Panc1 (cell line): ENCODE measurements at places on chromosomes 7 and 10.

GRCh38 chr7:52009181-52009580 lies 692.6 kb upstream of the COBL start:
- no peak for DNase-seq

DNA sequence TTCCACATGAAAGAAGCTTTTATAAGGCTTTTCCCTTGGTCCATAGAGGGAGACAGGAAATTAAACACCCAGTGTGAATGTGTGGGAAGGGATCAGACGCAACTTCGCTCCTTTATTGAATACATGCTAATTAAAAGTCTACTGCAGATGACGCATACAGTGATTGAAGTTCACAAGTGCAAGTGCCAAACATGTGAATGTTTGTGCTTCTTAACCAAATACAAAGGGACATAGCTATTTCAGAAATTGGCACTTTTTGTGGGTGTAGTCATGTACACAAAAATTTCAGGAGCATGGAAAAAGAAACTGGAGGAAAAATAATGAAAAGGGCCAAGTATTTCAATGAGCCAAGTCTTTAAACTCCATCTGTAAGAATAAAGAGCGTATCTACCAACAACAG lies 283.7 kb downstream of the SKAP2 start:
- DNase-seq, result no peak

GRCh38 chr10:67662415-67662814 lies 33.6 kb downstream of the CTNNA3 start:
- no peak for DNase-seq

- DNase-seq, result no peak
Observed at GRCh38 chr7:151379193-151379520, 30.7 kb downstream of the WDR86 start.

- no peak for DNase-seq
Observed at GRCh38 chr10:119025336-119025735, 4.2 kb upstream of the NANOS1 start.
